NCI-H187 treated with DMSO at 0.1 percent for 48 hours (cell line): ENCODE measurements at places on chromosomes 5 and 9.

DNA sequence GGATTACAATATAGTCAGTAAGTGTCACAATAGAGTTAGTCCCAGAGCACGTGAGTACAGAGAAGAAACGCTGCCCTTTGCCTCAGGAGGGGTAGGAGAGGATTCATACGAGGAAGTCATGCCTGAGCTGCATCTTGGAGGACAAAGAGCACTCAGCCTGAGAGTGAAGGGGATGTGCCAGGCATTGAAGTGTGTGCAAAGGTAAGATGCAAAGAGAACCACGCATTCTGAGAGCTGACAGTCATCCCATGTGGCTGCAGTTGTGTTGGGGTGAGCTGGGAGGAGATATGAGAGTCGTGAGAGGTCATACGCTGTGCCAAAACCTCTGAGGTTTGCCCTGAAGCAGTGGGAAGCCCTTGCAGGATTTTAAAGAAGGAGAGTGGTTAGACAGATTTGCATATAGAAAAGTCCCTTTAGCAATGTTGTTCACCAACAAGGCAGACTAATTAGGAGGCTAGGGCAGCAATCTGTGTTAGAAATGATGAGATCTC is 97.5 kb downstream of the PIP5K1B start:
- DNase-seq = no peak

- DNase-seq = no peak
Observed at GRCh38 chr9:17816431-17817027, 237.7 kb downstream of the SH3GL2 start.

DNA sequence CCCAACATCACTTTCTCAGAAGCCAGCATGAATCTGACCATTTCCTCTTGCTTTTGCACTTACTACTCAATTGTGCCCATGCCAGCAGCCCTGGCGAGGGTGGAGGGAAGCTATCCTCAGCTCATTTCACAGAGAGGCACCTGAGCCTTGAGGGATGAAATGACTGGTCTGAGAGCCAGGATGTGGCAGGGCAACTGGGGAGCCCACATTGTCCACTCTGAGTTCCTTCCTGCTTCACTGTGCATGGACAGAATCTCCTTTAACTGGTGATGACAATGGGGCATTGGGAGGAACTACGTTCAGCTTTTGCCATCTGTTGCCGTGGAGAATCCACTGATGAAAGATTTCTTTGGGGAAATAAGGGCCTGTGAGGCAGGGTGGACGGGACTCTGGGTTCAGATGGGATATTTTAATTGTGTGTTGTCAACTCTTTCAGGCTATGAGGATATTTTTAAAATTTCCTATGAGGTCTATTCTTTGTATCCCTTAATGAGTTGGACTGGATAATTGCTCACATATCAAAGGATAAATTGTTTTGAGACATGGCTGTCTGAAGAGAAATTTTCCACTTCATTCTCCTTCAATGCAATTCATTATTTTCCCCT is 78.3 kb downstream of the TNC start:
- no peak for DNase-seq

- DNase-seq = no peak
Observed at GRCh38 chr5:34494111-34494755, 161.9 kb upstream of the RAI14 start.

GRCh38 chr5:160260881-160261815 is 31.8 kb downstream of the FABP6 start:
- DNase-seq = no peak

GRCh38 chr9:120876842-120877240 is at the start of gene PHF19:
PHF19 (minus strand) TSS chr9:120877188; CDS start chr9:120874741, 2,447 bp downstream.
- no peak for DNase-seq

DNA sequence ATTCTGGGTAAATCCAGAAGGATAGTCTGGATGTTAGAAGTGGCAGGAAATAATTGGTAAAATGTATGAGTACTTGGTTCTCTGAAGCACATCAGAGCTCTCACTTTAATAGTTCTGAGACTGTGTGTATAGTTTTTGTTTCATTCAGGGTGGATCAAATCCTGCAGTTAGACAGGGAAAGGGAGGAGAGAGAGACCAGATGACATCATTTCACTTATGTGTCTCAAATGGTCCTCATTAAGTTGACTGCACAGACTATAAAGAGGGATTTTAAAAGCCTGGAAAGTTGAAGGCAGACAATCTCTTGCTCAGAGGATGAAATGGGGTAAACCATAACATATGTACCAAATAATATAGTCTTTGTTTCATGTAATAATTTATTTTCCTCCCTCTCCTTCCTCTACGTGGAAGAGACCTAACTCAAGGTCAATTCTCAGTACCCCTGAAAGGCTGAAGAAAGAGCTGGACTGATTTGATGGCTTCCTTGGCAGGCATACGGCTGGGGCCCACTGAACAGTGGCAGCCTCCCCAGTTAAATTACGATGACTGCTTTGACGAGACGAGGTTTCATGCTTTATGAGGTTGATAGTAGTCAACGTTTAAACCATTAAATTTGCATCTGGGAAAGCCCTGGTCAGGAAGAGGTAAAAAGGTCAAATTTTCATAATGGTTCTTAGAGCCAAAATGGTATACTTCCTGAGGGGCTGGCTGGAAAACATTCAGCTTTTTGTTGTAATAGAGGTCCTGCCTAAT is 395.1 kb upstream of the RPS23 start:
- DNase-seq = no peak

DNA sequence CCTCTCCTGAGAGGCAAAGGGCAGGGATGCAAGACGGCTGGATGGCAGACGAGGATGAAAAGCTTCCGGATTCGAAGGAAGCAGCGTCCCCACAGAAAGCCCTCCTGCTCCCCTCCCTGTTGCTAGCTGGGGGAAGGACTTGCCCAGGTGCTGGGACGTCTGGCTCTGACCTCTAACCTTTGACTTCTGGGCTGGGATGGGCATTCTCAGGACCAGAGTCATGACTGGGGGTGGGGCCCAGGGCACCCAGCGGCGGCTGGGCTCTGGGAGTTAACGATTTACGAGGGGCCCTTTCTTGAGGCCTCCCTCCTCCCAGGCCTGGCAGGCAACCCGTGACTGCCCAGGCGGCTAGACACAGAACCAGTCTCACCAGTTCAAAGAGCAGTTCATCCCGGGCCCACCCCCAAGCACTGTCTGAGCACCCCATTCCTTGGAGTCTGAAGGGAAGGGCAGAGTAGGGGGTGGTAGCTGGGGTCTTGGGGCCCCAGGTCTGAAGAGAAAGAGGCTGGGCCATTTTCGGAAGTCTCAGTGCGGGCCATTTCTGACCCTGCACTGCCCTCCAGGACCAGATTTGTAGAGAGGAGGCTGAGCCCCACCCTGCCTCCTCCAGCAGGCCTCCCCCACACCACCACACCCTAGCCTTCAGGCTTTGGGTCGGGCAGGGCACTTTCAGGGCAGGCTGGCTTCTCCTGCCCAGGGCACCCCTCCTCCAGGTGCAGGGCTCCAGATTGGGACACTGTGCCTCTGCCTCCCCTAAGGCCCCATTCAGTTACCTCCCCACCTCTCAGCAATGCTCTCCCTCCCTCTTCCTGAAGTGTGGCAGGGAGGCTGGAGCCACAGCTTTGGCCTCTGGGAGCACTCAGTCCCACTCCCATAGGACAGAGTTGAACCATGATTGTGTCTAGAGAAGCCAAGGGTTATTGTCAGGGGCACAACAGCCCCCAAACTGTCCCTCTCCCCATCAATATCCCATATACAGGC is 5.0 kb upstream of the CXXC5 start:
- DNase-seq = no peak

- no peak for DNase-seq
Observed at GRCh38 chr5:133438487-133438886, 173.9 kb downstream of the FSTL4 start.

- DNase-seq = no peak
Observed at GRCh38 chr9:35313916-35314315, 152.1 kb downstream of the UNC13B start.

- DNase-seq = no peak
Observed at GRCh38 chr9:123109540-123110279, 76.2 kb downstream of the GPR21 start.

DNA sequence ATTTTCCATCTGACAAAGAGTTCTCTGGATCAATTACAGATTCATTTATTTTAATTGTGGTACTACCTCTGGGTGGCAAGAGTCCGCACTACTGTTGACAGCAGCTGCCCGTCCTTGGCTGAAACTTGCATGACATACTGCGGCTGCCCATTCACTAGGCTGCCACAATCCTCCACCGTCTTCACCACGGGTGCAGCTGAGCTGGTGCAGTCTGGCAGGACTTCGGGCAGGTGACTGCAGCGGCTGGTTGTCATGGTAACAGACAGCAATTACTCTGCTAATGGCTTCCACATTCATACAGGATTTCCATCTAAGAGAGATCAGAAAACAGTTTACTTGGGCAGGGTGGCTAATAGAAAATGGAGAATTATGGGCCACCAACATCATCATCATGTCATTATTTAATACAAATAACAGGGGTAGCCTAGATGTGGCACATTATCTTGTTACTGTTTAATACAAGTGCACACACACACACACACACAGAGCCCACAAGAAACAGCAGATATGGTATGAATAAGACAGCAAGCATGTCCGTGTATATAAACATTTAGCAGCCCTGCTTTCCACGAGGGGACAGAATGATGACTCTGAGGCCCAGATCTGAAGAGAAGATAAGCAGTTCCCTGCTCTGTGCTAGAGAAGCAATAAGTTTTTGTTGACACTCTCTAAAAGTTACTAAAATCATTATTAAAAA is 112.3 kb downstream of the MARCHF3 start:
- DNase-seq = no peak

DNA sequence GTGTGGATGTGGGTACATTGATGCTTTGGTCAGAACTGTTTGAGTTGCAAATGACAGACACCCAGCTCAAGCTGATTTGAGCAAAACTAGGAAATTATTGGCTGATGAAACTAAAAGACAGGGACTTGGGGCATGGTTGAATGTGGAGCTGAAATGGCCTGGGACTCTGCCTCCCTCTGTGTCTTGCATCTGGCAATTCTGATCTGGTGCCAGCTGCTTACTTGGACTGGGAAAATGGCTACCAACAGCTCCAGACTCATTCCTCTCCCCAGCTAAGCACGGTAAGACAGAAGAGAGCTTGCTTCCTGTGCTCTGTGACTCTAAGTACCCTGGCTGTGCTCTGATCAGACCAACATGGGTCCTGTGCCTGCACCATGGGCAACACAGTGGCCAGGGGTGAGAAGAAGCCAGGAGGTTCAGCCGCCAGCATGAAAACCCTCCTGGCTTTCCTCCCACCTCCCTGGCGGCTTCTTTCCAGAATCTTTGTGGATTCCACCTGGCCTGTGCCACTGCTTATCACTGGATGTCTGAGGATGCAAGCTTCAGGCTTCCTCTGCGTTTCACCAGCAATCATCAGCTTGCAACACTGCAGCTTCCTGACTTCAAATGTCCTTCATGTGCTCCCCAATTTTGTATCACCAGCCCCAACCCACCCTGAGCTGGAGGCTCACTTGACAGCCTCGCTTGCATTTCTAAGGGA is 44.1 kb downstream of the C5orf15 start:
- no peak for DNase-seq

DNA sequence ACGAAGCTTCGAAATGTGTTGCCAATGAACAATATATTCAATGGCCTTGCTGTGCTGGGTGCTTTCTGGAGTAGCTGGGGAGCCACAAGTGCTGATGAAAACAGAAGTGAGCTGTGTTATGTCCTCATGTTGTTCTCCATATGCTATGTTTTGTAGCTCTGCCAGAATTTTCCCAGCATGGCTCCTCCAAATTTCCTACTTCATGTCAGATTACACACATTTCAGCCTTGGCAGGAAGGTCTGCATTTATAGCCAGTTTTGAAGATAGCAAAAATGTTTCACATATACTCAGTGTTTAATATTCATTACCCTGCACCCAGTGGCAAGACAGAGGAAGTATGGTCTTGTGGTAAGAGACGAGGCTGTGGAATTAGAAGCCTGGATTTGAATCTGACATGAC is 22.6 kb upstream of the NMUR2 start:
- DNase-seq = no peak

DNA sequence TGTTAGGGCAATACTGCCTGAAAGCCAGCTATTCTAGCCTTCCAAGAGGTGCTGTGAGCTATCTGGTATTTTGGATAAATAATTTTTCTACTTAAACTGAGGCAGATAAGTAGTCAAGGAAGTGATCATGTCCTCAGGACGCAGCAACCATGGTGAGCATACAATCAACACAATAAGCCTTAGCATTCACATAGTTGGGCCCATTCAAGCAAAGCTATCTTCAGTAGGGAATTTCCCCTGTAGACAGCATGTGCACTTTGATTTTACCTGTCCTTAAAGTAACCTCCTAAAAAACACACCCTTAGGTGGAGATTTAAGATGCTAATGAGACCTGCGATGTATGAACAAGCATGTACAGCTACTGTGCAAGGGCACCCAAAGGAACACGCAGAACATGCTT is 76.2 kb upstream of the HCN1 start:
- DNase-seq = no peak

- no peak for DNase-seq
Observed at GRCh38 chr5:58317808-58318207, 142.1 kb downstream of the PLK2 start.

DNA sequence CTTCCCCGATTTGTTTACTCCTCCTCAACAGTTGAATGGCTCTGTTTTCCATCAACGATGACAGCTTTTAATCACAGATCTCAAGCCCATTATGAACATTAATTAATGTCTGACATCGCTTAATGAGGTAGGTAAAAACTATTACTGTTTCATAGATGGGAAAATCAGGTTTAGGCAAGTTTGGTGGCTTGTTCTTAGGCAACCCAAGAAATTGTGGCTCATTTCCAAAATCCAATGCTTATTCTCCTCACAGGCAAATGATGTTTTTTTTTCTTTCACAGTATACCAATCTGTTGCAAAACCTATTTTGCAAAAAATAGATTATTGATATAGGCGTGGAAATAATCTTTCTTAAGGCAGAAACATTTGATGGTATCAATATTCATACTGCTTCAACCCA is 70.8 kb upstream of the CHD1 start:
- no peak for DNase-seq

- DNase-seq = no peak
Observed at GRCh38 chr9:20781092-20781491, 97.0 kb downstream of the FOCAD start.

- no peak for DNase-seq
Observed at GRCh38 chr5:82745016-82745415, 332.2 kb downstream of the TMEM167A start.

DNA sequence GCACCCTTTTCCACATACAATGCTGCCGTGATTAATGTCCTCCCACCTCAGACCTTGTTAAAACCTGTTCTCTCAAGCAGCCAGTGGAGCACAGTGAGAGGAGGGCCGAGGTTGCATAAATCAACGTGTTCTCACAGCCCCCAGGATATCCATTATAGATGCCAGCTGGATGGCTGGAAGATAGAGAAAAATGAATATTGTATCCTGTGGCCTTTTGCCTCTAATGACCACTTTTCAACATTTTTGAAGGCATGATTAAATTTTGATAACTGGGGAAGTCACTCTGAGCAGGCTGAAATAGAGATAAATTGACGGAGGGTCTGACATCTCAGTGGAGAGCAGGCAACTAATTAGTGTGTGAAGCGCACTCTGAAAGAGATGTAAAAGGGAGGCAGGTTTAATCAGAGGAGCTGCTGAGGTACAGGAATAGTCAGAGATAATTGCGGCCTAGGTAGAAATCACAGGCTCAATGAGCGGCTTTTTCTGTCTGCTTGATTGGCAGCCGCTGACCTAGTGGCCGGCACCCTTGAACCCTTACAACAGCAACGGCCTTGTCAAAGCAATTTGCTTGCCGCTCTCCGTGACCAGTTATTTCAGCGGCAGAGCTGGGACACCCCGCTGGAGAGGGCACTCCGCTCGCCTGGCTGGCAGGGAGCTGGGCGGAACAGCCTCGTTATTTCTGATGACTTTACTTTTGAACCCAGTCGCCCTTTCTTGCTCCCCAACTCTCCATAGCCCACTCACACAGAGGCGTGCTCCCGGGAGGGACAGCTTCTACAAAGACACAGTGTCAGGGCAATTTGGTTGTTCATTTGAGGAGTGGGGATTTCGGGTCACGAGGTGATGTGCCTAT is 560.7 kb downstream of the PSAT1 start:
- DNase-seq = peak; percentile 18
